ENCODE measurements at places on chromosomes 6 and 20.

- peak; percentile 9 for DNase-seq
Observed at GRCh38 chr6:137823826-137824555, 43.1 kb upstream of the TNFAIP3 start.

DNA sequence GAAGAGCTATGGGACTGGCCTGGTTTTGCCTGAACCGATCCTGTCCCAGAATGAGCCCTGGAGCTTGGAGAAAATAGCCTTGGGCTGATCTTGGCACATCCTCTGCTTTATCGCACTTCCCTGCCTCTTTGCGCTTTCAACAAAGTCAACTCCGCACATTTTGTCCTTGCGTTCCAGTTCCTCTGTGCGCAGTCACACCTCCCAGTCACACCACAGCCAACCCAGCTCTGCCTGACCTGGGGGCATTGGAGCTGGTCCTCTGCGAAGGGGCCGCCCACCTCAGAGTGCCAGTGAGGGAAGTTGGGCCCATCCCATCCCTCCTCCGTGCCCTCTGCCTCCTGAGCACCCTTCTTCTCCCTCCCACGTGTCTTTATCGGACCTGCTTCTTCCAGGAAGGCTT is 16.9 kb upstream of the UQCC2 start:
- DNase-seq, result no peak

DNA sequence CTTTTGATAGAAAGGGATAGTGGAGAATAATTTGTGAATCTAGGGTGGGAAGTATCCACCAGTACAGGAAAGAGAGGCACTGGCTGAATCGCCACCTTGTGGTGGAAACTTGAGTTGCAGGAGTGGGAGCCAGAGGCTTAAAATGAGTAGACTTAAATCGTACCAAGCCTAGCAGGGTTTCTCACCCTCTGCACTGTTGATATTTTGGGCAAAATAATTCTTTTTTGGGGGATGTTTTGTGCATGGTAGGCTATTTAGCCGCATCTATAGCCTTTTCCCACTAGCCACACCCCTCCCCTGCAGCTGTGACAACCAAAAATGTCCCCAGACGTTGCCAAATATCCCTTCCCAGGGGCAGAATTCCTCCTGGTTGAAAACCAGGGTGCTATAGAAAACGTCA is 119.1 kb downstream of the DHX35 start:
- peak; percentile 52 for DNase-seq

DNA sequence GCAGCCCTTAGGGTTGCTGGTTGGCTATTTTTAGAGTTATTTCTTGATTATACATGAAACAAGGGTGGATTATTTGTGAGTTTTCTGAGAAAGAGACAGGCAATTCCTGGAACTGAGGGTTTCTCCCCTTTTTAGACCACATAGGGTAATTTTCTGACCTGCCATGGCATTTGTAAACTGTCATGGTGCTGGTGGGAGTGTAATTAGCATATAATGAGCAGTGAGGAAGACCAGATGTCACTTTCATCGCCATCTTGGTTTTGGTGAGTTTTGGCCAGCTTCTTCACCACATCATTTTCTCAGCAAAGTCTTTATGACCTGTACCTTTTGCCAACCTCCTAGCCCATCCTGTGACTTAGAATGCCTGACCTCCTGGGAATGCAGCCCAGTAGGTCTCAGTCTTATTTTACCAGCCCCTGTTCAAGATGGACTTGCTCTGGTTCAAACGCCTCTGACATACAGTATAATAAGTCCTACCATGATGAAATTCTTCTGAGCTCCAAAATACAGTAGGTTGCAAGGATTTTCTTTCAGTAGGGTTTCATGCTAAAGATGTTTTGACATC is 117.1 kb downstream of the ISM1 start:
- DNase-seq, result no peak

DNA sequence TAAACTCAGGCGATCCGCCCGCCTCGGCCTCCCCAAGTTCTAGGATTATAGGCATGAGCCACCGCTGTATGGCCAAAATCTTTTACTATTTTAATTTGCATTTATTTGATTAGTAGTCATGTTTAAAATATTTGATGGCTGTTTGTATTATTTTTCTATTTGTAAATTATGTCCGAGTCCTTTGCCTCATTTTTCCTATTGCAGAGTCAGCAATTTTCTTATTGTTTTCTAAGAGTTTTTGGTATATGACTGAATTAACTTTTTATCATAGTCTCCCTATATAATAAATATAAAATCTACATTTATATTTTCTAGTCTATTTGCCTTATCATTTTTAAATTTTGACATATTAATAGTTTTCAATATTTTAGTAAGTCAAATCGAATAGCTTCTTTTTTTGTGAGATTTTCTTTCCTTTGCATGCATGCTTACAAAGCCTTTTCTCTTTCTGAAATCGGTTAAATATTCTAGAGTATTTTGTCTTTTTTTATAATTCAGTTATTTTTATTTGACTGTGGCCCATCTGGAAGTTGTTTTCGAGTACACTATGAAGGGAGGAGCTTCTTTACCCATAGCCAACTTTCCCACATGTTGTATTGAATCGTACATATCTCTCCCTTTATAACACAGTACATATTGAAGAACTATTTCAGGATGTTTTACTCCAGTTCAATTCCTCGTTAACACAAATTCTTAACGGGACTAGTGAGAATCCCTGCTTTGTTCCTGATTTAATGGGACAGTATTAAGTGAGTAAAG is 34.5 kb upstream of the RPS6KA2 start:
- no peak for DNase-seq

DNA sequence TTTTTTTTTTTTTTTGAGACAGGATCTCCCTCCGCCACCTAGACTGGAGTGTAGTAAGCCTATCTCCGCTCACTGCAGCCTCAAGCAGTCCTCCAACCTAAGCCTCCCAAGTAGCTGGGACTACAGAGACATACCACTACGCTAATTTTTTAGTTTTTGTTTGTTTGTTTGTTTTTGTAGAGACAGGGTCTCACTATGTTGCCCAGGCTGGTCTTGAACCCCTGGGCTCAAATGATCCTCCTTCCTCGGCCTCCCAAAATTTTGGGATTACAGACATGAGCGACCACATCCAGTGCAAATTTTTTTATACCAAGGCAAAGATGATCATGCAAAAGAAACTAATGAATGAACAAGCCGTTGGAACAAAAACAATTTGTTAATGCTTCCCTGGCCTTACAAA is 5.3 kb downstream of the FUCA2 start:
- no peak for DNase-seq

GRCh38 chr6:21861942-21862341 is 268.4 kb downstream of the SOX4 start:
- no peak for DNase-seq

GRCh38 chr6:10578723-10579122 is 57.6 kb downstream of the GCNT2 start:
- DNase-seq, result no peak

GRCh38 chr20:17759449-17759848 is 59.7 kb downstream of the BANF2 start:
- no peak for DNase-seq

GRCh38 chr6:82086944-82087343 is 160.6 kb downstream of the IBTK start:
- DNase-seq, result no peak

- no peak for DNase-seq
Observed at GRCh38 chr20:46312075-46312944, 4.0 kb upstream of the CDH22 start.

GRCh38 chr6:14799928-14800327 is 445.9 kb upstream of the JARID2 start:
- DNase-seq, result no peak

DNA sequence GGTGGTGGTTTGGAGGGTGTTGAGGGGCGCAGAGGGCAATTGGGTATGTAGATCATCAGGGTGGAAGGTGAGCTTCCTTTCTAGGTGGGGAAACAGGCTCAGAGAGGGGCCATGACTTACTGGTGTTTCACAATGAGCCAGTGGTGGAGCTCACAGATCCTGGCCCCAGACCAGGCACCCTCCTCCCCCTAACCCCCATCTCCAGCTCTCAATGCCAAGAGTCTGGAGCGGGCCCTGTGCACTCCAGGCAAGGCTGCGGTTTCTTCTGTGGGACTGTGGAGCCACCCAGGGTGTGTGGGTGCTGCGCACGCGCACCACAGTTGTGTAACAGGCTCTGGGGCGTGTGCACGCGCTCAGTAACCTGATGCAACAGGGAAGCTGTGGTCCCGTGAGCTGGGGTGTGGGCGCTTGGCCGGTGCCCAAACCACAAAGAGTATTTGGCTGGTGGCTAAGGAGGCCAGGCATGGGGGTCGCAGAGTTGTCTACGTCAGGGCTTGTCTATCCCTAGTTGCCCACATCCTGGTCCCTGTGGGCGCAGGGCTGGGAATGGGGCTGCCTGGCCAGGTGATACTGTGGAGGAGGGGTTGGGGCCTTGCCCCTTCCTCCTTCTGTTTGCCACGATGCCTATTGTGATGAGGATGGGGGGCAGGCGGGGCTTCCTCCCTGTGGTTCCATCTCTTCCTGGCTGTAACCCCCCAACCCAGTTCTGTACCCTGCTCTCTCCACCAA is 37.5 kb upstream of the MRPS18A start:
- peak; percentile 75 for DNase-seq

- no peak for DNase-seq
Observed at GRCh38 chr6:154234019-154234772, 122.4 kb downstream of the IPCEF1 start.

DNA sequence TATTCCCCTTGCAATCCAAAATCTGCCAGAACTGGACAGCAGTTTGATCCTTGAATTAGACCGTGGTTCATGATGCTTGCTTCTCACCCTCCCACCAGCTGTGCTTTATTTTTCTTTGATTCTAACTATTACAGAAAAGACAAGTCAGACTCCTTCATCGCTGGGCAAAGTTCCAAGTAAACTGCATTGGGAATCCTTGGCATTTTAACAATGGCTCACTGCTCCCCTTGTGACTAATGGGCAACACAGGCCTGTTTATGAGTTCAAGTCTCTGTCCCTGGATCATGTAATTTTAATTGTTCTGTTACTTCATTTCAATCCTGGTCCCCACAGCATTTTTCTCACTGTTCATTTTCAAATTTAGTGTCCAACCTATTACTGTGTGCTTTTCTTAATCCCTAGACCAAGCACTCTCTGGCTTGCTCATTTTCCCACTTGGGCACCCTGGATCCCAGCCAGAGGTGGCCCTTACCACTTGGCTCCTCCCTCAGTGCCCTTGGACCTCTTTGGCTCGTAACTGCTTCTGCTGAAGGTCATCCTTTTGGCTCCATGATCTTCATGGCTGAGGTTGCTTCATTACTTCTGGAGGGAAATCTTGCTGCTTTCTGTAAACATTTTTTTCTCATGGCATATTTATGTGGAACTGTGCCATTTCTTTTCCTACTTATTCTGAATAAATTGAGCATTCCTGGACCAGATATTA is 32.8 kb downstream of the PSMB9 start:
- DNase-seq, result peak; percentile 24

GRCh38 chr20:17966432-17967310 is 1.9 kb downstream of the SNX5 start:
- DNase-seq, result no peak

DNA sequence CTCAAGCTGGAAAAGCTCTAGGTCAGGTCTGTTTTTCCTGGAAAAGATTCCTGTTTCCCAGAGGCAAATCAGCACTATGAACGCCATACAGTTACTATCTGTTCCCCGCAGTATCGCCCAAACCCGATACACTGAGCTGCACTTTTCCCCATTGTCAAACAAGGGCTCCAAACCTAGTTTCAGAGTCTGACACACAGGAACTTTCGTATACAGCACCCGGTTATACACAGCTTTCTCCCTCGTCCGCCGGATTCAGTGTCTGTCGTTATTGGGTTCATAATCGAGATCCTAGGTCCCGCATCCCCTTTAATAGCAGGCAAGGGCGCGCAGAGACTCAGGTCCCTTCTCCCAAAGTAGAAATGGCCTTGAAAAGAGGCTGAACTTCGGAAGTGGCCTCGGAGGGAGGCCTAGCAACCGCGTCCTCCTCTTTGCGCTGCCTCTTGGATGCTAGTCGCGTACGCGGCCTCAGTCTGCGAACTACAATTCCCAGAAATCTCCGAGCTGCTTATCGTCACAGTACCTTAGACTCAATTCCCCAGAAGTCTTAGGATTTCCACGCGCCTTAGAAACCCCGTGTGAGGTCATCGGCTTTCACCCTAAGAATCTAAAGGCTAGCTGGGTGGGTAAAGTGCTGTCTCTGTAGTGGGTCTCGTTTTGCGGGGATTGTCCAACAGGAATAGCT is 34.2 kb downstream of the ZNF391 start:
- DNase-seq, result no peak

GRCh38 chr6:31114541-31114878 is at the start of gene PSORS1C1:
TSS of gene PSORS1C1 (plus strand) at chr6:31114800. CDS start at chr6:31129633, 14,833 bp downstream.
- peak; percentile 75 for DNase-seq
